ENCODE measurements at places on chromosomes 2 and 18.
A peak's percentile ranks its signal among the peaks of the same experiment; 100 is the strongest.

GRCh38 chr18:12326711-12327460 is 18.8 kb downstream of the TUBB6 start:
- H3K4me3 ChIP-seq: no peak overlapping the region
- H3K36me3 ChIP-seq: peaks cover 42% of the 10 kb centered on the region
- no peak overlapping the region for H3K27ac ChIP-seq
- H3K4me1 ChIP-seq: no peaks in the 10 kb centered on the region

GRCh38 chr2:39620067-39620466 is 45.6 kb upstream of the TMEM178A start:
- DNase-seq: peak; percentile 10
- no peaks in the 10 kb centered on the region for H3K36me3 ChIP-seq
- H3K27me3 ChIP-seq: peaks cover 12% of the 10 kb centered on the region
- H3K4me1 ChIP-seq: no peaks in the 10 kb centered on the region
- H3K4me3 ChIP-seq: no peak overlapping the region
- H3K27ac ChIP-seq: no peak overlapping the region

DNA sequence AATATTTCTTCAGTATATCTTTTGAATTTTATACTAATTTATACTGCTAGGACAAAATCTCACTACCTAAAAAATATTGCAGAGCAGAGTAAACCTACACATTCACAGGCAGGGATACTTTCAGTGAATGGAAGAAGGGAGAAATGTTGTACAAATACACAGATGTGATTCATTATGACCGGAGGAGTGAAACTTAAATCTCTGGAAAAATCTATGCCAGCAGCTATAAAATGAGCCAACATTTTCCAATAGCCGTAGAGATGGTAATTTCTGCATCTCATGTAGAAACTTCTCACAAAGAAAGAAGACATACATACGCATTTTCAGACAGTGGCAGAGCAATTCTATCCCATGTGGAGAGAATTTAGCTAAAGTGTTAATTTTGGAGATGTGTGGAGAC is 54.8 kb downstream of the KCNS3 start:
- H3K27me3 ChIP-seq: no peaks in the 10 kb centered on the region
- DNase-seq: no peak
- no peak overlapping the region for H3K4me3 ChIP-seq
- no peaks in the 10 kb centered on the region for H3K36me3 ChIP-seq
- H3K27ac ChIP-seq: no peak overlapping the region

DNA sequence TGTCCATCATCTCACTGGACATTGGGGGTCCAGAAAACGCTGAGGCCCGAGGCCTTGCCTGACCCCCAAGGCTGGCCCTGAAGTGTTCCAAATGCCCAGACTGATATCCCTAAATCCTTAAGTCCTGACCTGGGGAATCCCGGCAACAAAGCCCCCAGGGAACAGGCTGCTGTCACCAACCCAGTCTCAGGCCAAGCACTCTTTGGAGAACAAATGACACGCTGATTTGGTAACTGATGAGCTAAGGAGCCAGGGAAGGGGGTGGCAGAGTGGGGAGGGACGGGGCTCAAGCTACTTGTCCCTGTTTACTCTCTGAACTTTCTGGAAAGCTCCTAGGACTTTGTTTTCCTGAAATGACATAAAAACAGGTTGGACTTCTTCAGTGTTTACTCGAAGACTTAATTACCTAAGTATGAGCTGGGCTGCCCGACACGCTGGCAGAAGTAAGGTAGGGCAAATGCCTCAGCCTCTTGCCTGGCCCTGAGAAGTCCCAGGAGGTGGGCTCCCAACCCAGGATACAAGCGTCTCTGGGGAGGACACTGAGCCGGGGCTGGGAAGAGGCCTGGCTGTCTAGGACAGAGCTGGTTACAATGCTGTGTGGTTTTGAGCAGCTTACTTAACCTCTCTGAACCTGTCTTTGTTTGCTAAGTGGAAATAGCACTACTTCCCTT is 105.5 kb upstream of the GLI2 start:
- no peaks in the 10 kb centered on the region for H3K4me1 ChIP-seq
- DNase-seq: no peak
- H3K27ac ChIP-seq: no peak overlapping the region
- H3K4me3 ChIP-seq: no peak overlapping the region
- no peaks in the 10 kb centered on the region for H3K36me3 ChIP-seq
- H3K27me3 ChIP-seq: no peaks in the 10 kb centered on the region

GRCh38 chr2:13034861-13035260 is 318.1 kb downstream of the TRIB2 start:
- no peaks in the 10 kb centered on the region for H3K36me3 ChIP-seq
- H3K4me1 ChIP-seq: no peaks in the 10 kb centered on the region
- H3K4me3 ChIP-seq: no peak overlapping the region
- DNase-seq: no peak
- no peaks in the 10 kb centered on the region for H3K27me3 ChIP-seq

- no peak for DNase-seq
- H3K4me3 ChIP-seq: no peak overlapping the region
- no peaks in the 10 kb centered on the region for H3K27me3 ChIP-seq
- H3K4me1 ChIP-seq: peaks cover 6% of the 10 kb centered on the region
- no peaks in the 10 kb centered on the region for H3K36me3 ChIP-seq
These were observed 183.4 kb downstream of the NEDD4L start for GRCh38 chr18:58227361-58227930.

DNA sequence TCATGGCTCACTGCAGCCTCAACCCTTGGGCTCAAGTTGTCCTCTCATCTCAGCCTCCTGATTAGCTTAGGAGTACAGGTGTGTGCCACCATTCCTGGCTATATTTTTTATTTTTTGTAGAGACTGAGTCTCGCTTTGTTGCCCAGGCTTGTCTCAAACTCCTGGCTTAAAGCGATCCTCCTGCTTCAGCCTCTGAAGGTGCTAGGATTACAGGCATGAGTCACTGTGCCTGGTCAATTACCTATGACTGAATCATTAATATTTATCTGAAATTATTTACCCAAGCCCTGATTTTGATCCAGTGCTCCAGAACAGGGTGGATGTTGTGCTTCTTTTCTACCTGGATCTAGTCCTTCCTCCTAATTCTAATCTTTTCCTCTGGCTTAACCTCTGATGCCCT is 87.8 kb downstream of the MAP2 start:
- H3K4me3 ChIP-seq: no peak overlapping the region
- no peaks in the 10 kb centered on the region for H3K4me1 ChIP-seq
- H3K36me3 ChIP-seq: no peaks in the 10 kb centered on the region
- no peak for DNase-seq
- no peak overlapping the region for H3K27ac ChIP-seq

DNA sequence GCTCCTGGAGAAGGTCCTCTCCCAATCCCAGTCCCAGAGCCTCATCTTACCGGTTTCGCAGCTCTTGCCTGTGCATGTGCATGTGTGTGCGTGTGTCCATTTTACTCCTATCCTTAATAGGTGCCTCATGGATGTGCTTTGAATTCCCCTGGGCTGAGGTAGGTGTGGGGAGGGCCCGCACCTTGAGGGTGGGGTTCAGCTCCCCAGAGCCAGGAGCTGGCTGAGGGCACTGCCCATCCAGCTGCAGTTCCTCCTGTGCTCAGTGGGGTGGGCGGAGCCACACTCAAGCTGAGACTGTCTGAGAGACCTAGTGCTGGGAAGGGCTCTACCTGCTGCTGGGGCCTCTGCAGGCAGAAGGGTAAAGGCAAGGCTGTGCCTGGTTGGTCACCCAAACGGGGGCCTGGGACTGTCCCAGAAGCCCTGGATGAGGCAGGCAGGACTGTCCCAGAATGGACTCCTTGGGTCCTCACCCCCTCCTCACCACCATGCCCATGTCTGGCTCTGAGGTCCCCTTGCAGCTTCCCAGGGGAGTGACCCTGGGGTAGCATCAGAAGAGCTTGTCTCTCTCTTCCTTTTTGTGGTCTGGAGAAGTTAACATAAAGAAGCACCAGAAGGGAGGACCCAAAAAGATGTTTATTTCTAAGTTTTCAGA is 8.9 kb downstream of the GDF7 start:
- DNase-seq: no peak
- no peak overlapping the region for H3K4me3 ChIP-seq
- H3K4me1 ChIP-seq: peaks cover 4% of the 10 kb centered on the region
- H3K36me3 ChIP-seq: peaks cover 3% of the 10 kb centered on the region
- no peak overlapping the region for H3K27ac ChIP-seq

DNA sequence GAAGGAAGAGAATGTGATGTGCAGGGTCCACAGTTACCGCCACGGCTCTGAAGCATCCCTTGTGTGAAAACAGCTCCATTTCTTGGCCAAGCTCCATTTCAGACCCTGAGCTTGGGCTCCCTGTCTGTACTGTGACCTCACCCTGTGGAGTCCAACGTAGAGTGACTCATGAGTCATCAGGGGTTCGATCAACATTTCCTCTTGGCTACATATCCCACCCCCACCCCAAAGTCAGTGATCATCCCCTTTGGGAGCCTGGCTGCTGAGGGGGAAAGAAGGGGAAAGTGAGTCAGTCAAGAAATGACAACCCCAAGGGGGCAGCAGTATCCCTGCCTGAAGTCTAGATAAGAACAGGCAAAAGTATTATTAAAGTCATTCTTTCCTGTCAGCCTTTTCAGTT is 62.2 kb downstream of the PAPOLG start:
- DNase-seq: no peak
- no peaks in the 10 kb centered on the region for H3K36me3 ChIP-seq
- no peak overlapping the region for H3K4me3 ChIP-seq
- H3K27me3 ChIP-seq: no peaks in the 10 kb centered on the region
- H3K4me1 ChIP-seq: peaks cover 29% of the 10 kb centered on the region

DNA sequence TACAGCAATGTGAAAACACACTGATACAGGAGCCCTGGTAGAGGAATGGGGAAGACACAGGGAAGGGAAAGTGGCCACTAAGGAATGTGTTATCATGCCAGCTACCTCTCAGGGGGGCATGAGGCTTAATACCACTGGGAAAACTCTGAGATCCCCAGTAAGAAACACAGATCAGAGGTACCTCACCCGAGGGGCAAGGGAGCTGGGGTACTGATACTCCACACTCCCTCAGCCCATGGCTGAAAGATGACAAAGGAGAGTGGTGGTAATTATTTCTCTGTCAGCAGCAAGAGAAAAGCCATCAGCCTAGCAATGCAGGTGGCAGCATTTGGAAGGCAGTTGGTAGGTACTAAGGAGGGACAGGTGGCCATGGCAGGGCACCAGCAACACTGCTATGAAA is 434.8 kb downstream of the NBAS start:
- no peak for DNase-seq
- H3K4me3 ChIP-seq: no peak overlapping the region
- no peaks in the 10 kb centered on the region for H3K4me1 ChIP-seq
- H3K27me3 ChIP-seq: no peaks in the 10 kb centered on the region

DNA sequence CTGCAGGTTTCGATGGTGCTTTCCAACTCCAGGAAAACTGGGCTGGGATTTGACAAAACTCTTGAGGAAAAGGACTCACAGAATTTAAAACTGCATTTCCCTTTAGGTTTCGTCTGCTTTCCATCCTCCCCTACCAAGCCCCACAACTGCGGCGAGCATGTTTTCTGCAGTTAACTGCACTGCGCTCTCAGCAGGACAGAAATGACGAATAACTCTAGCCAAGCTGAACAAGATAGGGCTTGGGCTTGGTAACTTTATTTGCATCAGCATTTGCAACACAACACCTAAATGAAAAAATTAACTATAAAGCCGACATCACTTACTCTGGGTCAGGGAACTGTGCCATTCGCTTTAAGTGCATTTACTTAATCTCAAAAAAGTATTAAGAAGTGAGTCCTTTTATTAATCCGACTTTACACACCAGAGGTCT is 669 bp upstream of the PIKFYVE start:
- no peaks in the 10 kb centered on the region for H3K27me3 ChIP-seq
- peaks cover 44% of the 10 kb centered on the region for H3K4me1 ChIP-seq
- H3K27ac ChIP-seq: peak overlapping the region; percentile 87
- peak; percentile 86 for DNase-seq

GRCh38 chr18:24500217-24500616 is 39.8 kb downstream of the HRH4 start:
- H3K36me3 ChIP-seq: no peaks in the 10 kb centered on the region
- H3K4me1 ChIP-seq: no peaks in the 10 kb centered on the region
- no peak for DNase-seq
- H3K27ac ChIP-seq: no peak overlapping the region
- H3K4me3 ChIP-seq: no peak overlapping the region

DNA sequence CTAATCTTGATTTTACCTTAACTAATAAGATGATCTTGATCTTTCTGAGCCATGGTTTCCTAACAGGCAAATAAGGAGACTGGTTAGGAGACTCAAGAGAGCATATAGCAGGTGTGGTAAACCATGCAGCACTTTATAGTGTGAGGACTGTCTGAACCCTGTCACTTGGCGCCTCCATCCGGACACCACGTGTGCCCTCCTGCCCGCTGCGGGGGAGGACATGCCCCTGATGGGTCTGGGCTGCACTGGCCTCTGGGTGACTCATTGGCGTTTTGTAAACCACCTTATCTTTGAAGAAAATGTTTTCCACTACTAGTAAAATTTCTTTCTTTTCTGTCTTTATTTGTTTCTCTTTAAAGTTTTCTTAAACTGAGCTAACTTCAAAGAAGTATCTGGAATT is 131.1 kb downstream of the FMNL2 start:
- DNase-seq: no peak
- H3K36me3 ChIP-seq: no peaks in the 10 kb centered on the region
- H3K27ac ChIP-seq: no peak overlapping the region
- peaks cover 4% of the 10 kb centered on the region for H3K27me3 ChIP-seq

DNA sequence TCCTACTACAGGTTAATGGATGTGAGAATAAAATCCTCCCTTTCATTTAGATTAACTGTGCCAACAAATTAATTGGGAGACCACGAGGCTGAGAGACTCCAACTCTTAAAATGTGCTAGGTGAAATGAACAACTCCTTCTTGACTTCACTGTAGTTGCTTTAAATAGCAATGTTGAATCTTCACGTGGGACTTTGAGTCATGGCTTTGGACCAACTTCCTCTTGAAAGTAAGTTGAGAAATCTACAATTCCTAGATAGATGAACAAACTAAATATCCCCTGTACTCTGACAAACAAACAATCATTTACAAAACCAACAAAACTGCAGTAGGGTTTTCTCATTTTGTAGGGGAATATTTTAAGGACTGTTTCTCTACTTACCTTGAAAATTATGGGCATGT is 291.9 kb upstream of the SPRED2 start:
- H3K4me3 ChIP-seq: no peak overlapping the region
- no peaks in the 10 kb centered on the region for H3K4me1 ChIP-seq
- no peak for DNase-seq
- H3K36me3 ChIP-seq: no peaks in the 10 kb centered on the region
- peaks cover 3% of the 10 kb centered on the region for H3K27me3 ChIP-seq

- no peaks in the 10 kb centered on the region for H3K27me3 ChIP-seq
- no peaks in the 10 kb centered on the region for H3K36me3 ChIP-seq
- no peaks in the 10 kb centered on the region for H3K4me1 ChIP-seq
These were observed 932.2 kb downstream of the TDRD15 start for GRCh38 chr2:22055784-22056620.

DNA sequence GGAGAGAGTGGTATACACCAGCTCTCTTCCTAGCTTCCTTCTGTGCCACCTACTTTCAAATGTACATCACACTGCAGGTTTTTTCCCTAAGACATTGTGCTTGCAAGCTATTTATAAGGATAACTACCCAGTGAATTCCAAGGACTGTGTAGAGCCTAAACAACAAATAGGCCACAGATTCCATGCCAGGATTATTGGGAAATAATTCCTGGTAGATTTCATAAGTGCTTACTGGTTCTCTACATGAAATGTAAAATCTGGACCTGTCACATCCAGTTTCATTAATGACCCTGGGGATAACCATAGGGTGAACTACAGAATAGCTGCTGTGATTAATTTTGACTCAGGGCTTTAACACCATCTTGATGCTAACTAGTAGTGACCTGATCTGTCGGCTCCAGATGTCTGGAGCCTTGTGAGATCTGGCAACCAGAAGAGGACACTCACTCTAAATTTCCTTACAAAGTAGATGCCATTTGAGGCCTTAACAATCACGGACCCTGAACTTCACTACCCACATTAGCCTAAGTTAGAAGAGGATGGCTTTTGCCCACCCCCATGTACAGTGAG is 34.3 kb upstream of the LGALSL start:
- H3K4me3 ChIP-seq: no peak overlapping the region
- no peaks in the 10 kb centered on the region for H3K36me3 ChIP-seq
- no peaks in the 10 kb centered on the region for H3K27me3 ChIP-seq
- no peak overlapping the region for H3K27ac ChIP-seq
- H3K4me1 ChIP-seq: no peaks in the 10 kb centered on the region
